ENCODE measurements at places on chromosomes 13 and 19.

DNA sequence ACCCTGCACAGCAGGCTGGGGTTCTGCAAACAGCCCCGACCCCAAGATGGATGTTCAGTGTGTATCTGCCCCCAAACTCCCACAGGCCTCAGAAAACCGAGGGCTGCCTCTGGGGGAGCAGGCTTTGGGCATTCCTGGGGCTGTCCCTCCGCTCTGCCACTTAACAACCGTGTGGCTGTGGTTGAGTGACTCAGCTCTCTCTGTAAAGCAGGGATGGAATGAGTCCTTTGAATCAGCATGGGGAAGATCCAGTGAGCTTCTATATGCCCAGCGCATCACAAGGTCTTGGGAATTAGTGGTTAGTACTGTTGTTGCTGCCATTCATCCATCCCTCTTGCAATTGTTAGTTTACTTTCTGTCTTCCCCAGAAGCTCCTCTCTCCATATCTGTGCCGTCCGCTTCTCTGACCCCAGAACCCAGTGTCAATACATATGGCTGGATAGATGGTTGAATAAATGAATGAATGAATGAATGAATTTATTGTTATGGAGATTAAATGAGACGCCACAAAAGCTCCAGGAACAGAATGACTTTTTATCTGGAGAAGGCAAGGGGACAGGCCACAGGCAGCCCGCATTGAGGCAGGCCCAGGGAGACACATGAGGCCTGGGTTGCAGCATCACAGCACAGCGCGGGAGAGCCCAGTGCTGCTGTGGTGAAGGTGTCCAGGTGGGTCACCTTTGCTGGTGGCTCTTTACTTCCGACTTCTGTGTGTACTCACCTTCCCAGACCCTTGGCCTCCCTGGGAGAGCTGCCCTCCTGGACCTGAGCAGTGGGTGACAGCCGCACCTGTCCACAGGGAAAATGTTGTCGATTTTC is 89.2 kb downstream of the RGCC start:
- no peak for DNase-seq

- DNase-seq = no peak
These were observed 22.3 kb downstream of the TEX29 start for GRCh38 chr13:111342721-111343120.

DNA sequence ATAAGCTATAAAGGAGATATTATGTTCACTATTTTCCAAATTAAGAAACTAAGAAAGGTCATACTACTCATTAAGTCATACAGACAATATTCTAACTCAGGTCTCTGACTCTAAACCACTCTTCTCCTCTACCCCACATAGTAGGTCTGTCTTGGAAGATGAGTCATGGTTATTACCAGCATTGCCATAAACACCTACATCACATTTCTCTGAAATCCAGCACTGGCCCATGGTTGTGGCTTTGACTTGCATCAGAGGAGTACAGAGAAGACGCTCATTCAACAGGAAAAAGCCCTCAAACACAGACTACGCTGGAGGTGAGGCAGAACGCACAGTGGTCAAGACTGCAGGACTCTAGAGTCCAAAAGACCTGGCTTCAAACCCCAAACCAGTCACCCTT is 476.8 kb downstream of the COG6 start:
- no peak for DNase-seq

DNA sequence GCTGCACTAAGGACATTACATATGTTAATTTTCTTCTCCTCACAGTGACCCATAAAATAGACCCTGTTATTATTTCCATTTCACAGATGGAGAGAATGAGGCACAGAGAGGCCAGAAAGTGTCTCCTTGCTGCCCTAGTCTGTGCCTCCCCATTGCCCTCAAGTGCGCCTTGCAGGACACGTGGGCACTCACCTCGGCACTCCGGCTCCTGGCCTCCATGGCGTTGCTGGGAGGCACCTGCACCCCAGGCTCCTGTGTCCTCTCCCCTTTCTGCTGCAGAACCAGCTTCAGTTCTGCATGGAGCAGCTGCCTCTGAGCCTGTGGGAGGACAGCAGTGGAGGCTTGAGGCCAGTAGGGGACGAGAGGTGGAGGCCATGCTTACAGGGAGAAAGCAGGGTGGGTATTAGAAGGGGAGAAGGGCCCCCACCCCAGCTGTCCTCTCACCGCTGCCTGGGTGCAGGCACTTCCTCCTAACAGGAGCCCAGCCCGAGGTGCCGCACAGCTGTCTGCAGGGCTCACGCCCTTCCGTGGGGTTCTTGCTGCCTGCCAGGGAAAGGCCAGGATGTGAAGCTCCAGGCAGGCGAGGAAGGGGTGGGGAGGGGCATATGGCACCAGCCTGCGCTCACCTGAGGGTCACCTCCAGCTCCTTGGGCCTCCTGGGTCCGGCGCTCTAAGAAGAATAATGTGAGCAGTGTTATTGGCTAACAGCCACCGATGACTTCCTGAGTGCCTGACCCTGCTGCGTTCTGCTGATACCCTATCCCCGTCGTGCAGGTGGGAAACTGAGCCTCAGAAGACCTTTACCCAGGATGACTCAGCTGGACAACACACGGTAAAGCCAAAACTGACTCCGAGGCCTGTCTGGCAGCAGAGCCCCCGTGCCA is 5.2 kb downstream of the PRX start:
- DNase-seq = no peak

DNA sequence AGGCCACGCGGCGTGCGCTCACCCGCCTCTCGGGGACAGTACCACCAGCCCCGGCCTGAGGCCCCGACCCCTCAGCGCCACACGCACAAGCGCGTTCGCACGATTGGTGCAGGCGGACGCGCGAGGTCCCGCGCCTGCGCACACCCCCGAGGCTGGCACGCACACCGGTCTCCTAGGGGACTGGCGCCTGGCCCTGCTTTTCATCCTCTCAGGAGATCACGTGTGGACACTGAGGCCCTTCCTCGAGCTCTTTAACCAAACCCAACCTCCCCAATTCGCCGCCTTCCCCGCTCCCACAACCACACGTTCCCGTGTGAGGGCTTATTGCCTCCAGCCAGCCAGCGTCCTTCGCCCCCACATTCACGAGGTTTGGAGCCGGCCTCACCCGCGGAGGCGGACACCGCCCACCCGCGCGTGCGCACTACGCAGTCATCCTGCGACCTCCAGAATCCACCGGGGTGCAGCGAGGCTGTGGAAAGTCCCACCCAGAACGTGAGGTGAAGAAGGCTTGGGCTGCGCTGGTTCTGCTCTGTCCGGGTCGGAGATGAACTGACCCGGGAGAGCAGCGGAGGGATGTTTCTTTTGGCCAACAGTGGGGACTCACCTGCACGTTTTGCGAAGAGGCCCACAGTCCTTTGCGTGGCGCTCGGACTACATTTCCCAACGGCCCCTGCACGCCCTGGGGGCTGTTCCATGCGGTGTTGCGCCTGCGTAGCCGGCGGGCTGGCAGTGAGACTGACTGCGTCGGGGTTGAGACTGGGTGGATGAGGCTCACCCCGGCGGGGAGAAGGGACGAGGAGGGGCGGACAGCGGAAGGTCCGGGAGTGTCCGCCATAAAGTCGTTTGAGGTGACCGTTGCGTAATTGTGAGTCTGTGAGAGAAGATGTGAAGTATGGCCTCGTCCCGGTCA is 539 bp upstream of the ZNF667 start:
- DNase-seq = peak; percentile 69

- no peak for DNase-seq
These were observed 934.9 kb downstream of the SLITRK6 start for GRCh38 chr13:84864341-84864740.

DNA sequence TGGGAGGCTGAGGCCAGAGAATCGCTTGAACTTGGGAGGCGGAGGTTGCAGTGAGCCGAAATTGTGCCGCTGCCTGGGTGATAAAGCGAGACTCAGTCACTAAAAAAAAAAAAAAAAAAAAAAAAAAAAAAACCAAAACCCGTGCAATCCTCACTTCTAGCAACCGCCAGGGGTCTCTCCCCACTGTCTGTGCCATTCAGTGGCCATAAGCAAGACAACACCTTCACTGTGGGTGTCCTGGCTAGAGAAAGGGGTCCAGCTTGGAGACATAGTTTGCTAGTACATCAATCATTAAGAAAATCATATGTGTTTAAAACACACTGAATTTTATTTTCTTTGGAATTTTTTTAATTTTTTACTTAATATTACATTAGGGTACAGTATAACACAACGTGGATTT is 68.2 kb downstream of the RASL11A start:
- no peak for DNase-seq

GRCh38 chr13:112905990-112906641 is 62.9 kb upstream of the MCF2L start:
- DNase-seq = peak; percentile 33

DNA sequence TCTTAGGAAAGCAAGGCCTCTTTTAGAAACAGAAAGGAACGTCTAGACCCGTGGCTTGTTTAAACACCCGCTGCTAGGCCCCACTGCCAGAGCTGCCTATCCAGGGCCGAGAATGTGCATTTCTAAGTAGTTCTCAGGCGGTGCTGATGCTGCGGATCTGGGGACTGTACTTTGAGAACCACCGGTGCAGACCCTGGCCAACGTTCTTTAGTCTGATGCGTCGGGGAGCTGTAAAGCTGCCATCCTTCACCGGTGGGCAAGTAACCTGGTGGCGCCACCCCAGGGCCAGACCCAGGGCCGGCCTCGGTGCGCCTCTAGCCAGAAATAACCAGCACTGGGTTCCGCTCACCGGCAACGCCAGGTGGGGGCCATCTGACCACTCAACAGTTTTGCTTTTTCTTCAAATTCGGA is 47.1 kb downstream of the TGDS start:
- DNase-seq = peak; percentile 68

- no peak for DNase-seq
These were observed 105.1 kb downstream of the DNAJC15 start for GRCh38 chr13:43128504-43128961.

GRCh38 chr13:32264407-32264806 is 50.8 kb downstream of the ZAR1L start:
- no peak for DNase-seq

DNA sequence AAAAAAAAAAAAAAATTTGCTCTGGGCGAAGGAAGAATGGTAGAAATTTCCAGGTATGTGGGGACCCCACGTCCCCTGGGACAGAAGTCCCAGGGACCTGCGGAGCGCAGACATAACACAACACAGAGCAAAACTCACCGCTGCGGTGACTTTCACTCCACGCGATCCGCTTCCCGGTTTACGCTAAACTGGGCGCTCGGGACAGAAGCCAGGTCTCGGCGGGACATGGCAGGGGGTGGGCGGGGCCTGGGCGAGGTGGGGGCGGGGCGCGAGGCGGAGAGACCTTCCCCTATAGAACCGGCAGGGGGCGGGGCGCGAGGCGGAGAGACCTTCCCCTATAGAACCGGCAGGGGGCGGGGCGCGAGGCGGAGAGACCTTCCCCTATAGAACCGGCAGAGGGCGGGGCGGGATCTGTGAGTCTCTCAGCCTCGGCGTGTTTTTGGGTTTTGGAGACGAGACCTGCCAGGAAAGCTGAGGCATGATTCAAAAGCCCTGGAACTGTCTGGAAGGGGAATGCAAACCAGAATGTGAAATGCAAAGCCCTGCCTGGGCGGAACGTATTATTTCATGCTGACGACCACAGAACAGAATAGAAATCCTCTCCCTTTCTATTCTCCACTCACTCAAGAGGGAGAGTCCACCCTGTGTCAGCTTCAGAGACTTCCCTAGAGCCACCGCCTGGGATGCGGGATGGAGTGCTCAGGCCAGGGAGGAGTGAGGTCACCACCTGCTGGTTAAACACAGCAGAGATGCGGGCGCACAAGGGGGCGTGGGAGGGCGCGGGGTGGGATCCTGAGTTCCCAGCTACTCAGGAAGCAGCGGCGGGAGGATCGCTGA is 20.2 kb upstream of the ERVV-1 start:
- peak; percentile 43 for DNase-seq

DNA sequence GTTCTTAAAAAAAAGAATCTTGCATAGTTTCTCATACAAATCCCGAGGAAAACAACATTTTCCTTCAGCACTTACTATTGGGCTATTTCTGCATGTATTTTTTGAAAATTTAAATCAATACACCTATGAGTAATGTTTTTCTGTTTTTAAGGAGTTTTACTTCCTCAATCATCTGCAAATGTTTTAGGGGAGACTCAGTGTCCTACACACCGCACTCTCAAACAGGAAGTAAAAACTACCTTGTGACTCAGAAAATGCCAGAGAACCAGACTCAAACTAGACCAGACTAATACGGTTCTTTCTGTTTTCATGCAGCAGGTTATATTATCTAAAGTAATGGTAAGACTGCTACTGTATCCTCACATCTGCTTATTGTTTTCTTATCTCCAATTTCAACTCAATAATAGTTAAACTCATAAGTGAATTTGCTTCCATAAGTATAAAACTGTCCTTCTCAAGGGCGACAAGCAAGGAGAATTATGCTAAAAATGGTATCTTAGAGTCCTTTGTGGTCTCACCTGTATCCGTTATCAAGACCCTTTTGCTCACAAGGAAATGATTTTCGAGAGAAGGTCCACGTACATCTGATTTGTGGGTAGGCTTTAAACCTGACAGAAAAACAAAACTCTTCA is 52.5 kb downstream of the FLT3 start:
- DNase-seq = no peak

- no peak for DNase-seq
These were observed 629.8 kb upstream of the PCDH9 start for GRCh38 chr13:67859904-67860303.

DNA sequence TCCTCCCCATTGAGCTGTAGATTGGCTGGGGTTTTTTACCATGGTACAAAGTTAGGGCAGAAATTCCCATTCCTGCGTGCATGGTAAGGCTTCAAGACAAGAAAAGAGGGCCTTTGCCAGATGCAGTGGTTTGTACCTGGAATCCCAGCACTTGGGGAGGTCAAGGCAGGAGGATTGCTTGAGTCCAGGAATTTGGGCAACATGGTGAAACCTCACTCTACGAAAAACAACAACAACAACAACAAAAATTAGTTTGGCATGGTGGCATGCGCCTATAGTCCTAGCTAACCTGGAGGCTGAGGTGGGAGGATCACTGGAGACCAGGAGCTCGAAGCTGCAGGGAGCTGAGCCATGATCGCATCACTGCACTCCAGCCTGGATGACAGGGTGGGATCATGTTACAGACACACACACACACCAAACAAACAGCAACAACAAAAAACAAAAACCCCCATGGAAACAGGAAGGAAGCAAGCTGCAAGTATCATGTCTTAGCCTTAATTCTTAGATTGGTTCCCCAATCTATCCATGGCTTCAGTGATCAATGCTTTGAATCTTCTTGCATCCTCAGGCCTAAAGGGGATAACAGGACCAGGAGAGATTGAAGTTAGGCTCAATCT is 5.5 kb upstream of the WTIP start:
- no peak for DNase-seq

DNA sequence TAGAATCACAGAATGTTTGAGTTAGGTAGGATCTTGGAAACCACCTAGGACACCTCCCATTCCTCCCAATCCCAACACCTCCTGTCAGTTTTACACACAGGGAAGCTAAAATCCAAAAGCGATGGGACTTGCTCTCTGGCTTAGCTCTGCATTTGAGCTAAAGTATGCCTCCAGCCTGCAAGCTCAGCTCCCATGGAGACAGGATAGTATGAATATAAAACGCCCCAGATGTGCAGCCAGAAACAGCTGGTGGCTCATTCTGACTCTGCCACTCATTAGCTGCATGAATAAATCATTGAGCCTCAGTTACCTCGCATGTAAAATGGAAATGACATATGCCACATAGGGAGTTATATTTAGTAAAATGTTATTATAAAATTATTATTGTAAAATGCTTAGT is 336.0 kb downstream of the SUCLA2 start:
- no peak for DNase-seq

Measured in NCI-H748 treated with DMSO at 0.1 percent for 48 hours (cell line).